ENCODE measurements at places on chromosomes 12 and 14.

DNA sequence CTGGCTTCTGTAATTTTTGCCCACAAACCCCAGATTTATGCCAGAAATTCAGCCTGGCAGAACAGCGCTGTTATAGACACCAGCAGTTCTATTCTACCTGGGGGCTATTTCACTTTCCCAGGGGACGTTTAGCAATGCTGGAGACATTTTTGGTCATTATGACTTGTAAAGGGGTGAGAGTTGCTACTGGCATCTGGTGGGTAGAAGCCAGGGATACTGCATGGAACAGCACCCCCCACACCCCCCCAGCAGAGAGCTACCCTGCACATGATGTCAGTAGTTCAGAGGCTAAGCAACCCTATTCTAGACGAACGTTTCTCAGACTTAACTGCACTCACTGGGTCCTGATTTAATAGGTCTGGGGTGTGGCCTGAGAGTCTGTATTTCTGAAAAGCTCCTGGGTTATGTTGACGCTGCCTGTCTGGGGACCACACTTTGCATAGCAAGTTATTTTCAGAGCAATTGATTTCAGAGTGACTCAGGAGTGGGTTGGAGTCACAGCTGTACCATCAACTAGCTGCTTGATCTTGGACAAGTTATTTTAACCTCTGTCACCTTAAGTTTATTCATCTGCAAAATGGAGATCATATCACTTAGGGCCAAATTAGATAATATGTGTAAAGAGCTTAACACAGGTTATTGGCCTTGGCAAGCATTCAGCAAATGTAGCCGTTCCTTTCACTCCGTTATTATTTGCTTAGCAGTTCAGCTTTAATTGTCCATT, 48.5 kb downstream of the CHST11 start:
- DNase-seq: no peak

DNA sequence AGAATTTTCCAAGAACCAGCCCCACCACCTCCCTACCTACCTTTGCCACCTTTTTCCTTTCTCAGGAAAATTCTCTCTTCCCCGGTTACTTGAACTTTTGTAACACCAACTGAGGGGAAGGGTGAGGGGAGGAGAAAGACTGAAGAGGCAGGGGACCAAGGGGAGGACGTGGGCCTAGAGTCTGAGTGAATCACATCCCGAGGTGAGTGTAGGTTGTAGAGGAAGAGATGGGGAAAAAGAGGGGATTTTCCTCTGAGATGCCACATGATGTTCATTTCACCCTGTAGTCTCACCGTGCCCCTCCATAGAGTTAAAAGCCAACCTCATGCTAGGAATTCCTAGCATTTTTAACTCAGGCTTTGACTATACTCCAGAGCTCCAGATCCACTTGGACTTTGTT, 311.8 kb downstream of the RPAP3 start:
- no peak for DNase-seq

GRCh38 chr12:38961683-38962082, 56.3 kb upstream of the CPNE8 start:
- no peak for DNase-seq

GRCh38 chr12:95055057-95055456, 18.4 kb downstream of the NR2C1 start:
- no peak for DNase-seq

- no peak for DNase-seq
Measured at GRCh38 chr12:18552829-18553228, 185.0 kb downstream of the PLCZ1 start.

DNA sequence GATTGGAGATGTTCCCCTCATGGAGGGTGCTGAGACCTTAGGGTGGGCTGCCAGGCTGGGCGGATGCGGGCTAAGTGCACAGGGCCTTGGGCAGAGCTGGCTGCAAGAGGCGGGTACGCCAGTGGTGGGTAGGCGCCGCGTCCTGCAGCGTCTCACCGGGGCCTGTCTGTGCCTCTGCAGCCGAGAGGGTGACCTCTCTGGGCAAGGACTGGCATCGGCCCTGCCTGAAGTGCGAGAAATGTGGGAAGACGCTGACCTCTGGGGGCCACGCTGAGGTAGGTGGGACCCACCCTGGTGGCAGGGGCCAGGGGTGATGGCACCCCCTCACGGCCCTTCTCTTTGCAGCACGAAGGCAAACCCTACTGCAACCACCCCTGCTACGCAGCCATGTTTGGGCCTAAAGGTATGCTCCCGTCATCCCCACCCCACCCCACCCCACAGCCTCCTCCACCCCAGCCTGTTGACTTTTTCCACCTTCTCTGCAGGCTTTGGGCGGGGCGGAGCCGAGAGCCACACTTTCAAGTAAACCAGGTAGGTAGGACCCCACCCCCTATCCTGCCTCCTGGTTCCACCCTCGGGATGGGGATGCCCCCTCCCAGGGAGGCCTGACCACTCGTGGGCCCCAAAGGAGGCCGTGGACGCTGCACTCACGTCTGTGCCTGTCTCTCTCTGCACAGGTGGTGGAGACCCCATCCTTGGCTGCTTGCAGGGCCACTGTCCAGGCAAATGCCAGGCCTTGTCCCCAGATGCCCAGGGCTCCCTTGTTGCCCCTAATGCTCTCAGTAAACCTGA, 1.5 kb downstream of the CRIP1 start:
- no peak for DNase-seq

- DNase-seq: no peak
Measured at GRCh38 chr12:100956311-100956852, 161.8 kb downstream of the ANO4 start.

- DNase-seq: no peak
Measured at GRCh38 chr14:95545515-95546168, 10.8 kb downstream of the GLRX5 start.

GRCh38 chr12:118302053-118302452, 70.7 kb downstream of the TAOK3 start:
- DNase-seq: no peak
